ENCODE measurements at places on chromosomes 3 and 15. TPM values are rescaled to one million over a fixed set of nuclear protein-coding genes. Genes with fewer than 3 reads are reported as not detected.

DNA sequence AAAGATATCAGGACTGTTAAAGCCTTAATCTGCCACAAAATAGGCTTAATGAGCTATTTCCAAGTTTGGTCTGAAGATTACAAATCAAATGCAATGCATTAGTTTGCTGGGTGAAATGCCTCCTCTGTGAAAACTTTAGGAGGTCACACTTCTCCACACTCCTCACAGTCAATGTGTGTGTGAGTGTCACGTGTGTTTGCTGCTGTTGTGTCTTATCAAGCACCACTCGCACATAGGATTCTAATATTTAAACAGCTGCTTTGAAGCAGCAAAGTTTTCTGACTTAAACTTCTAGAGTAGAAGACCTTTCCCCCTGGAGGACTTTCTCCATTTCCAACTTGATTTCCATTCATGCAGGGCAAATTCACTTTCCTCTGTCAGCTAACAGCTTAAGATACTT is 203.2 kb upstream of the PEX5L start:
- DNase-seq, result no peak

DNA sequence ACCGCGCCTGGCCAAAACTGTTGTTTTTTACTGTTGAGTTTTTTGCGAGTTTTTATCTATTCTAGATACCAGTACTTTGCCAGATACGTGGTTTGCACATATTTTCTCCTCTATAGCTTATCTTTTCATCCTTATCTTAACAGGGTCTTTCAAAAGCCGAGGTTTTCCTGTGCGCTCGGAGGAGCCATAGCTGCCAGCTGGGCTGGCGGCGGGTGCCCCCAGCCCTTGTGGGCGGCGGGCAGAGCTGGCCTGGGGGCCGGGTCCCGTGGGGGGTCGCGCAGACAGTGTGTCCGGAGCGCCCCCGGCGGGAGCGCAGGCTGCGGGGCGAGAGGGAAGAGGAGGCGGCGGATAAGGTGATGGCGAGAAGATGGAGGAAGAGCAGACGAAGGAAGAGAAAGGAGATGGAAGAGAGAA is 11.1 kb upstream of the EIF4A2 start:
- DNase-seq, result no peak

GRCh38 chr15:31811641-31812040 is 218.7 kb upstream of the CHRNA7 start:
- no peak for DNase-seq

The ISLR2 gene
- total RNA-seq, result not detected

GRCh38 chr3:56878074-56878473 is 76.3 kb upstream of the ARHGEF3 start:
- DNase-seq, result no peak

The APOD gene
- total RNA-seq, result 0.83 TPM

DNA sequence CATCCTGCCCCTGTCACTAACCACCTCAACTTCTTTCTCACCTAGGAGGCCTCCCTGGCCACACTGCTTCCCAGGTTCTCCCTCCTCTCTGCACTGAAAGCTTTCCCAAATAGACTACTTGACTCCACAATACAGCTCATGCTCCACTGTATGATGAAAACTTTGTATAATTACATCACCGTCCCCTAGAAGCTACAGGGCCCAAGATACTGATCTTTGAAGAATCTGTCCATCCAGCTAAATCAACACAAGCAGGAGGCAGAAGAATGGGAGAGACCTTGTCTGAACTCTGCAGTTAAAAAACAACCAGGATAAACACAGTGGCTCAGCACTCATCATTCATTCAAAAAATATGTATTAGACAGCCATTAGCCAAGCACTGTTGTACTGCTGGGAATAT is 26.4 kb upstream of the RPS17 start:
- DNase-seq, result no peak

The GOLGA8H gene
- 0.70 TPM for total RNA-seq

The CKMT1B gene
- 19.0 TPM for total RNA-seq

GRCh38 chr15:98150084-98150483 is 189.6 kb downstream of the ARRDC4 start:
- DNase-seq, result no peak

DNA sequence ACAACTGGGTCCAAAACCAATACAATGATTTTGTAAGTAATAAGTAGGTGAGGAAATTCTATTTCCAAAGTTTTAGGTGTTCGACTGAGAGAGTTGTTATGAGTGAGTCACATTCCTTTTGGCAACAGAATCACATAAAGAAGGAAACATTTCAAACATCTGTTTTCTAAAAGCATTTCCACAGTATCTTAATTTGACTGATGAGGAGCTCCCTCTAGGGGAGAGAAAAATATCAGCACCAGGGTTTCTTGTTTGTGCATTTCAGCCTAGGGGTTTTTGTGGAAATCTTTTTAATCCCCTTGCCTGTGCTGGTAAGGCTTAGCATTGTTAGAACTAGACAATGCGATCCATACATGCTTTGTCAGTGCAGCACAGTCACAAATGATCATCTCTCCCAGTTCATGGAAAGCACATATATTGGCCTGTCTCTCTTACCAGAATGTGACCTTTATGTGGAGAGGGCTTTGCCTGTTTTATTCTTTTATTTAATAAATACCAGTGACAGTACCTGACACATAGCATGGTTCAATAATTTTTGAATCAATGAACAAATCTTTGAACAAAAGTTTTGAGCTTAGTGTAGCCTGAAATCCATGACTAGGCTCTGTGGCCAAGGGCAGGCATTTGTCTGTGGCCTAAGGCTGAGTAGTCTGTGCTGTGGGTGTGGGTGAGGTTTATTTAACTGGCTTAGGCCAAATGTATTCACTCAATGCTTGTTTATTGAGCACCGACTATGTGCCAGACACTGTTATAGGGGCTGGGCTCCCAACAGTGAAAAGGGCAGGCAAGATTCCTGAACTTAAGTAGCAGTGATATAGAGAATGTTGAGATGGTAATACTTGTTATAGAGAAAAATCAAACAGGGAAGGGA is 21.1 kb upstream of the IQCF6 start:
- peak; percentile 77 for DNase-seq

DNA sequence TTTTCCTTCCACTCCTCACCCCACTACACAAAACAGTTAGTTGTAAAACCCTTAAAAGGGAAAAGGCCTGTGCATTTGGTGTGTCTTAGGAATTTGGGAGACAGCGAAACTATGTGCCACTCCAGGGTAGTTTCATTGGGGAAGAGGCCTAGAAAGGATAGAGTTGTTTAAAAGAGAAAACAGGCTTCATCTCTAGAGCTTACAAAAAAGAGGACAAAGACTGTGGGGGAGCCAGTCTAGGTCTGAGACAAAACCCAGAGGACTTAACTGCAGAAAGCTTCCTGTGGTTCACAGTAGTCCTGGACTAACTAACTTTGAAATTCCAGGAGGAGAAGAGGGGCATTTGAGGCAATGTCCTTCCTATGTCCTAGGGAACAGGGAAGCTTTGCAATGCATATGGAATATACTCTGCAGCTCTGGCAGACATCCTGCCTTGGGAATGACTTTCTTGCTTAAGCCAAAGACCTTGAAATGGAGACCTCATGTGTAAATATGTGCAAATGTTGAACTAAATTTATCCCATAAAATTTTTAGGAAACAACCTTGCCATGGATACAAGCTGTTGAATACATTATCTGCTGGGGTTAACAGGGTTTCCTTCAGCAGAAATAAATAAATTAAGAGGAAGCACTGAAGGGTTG is 159.4 kb downstream of the LSAMP start:
- no peak for DNase-seq

GRCh38 chr3:190458040-190458439 is 8.3 kb upstream of the TMEM207 start:
- peak; percentile 2 for DNase-seq

- no peak for DNase-seq
Measured at GRCh38 chr15:96023081-96023480, 307.4 kb upstream of the NR2F2 start.

- peak; percentile 23 for DNase-seq
Measured at GRCh38 chr15:29857221-29857789, 35.0 kb upstream of the TJP1 start.

DNA sequence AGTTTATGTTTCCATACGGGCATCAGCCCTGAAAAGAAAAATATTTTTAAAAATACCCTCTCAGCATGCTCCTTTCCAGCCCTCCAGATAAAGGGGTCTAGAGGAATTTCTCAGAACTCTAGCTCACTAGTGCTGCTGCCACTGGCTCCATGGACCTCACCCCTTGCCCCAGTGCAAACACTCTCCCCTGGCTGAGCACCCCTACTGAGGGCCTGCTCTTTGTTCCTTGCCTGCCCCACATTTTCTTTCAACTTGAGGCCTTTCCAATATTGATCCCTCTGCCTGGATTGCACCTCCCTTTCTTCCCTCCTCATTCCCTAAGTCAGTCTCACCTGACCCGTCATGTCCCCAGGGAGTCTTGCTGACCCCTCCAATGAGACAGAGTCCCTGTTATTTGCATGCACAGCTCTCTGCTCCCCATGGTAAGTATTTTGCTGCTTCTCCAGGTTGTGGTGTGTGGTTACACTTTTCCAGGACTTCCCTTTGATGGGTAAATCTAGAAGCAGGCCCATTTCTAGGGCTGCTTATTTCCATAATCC is 196.5 kb downstream of the EPHB1 start:
- no peak for DNase-seq

- no peak for DNase-seq
Measured at GRCh38 chr3:835096-835495, 257.7 kb upstream of the CNTN6 start.

The PLD1 gene
- total RNA-seq, result 14.8 TPM

DNA sequence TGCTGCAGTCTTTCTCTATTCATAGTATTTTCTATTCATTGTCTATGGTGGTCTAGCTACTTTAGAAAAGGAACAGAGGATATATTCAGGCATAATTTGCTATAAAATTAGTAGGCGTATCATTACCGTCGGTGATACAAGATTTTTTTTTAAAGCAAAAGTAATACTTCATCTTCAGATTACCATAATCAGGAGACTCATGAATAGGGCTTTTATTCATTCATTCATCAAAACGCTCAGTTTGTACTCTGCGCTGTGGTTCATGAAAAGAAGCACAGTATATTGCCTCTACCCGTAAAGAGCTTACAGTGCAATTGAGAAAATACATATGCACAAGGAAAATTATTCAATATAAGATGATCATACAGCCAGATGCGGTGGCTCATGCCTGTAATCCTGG is 136.7 kb upstream of the CHRM5 start:
- DNase-seq, result no peak

GRCh38 chr15:79431636-79432344 is at the start of gene MINAR1:
TSS of gene MINAR1 (plus strand) at chr15:79432336. CDS start at chr15:79456148, 23,812 bp downstream.
- no peak for DNase-seq

DNA sequence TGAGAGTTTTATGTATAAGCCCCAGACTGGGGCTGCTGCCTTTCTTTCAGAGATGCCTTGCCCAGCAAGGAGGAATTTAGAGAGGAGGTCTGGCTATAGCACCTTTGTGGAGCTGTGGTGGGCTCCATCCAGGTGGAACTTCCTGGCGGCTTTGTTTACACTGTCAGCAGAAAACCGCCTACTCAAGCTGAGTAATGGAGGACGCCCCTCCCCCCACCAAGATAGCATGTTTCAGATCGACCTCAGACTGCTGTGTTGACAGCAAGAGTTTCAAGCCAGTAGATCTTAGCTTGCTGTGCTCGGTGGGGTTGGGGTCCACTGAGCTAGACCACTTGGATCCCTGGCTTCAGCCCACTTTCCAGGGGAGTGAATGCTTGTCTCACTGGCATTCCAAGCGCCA is 155.6 kb downstream of the STXBP5L start:
- no peak for DNase-seq

DNA sequence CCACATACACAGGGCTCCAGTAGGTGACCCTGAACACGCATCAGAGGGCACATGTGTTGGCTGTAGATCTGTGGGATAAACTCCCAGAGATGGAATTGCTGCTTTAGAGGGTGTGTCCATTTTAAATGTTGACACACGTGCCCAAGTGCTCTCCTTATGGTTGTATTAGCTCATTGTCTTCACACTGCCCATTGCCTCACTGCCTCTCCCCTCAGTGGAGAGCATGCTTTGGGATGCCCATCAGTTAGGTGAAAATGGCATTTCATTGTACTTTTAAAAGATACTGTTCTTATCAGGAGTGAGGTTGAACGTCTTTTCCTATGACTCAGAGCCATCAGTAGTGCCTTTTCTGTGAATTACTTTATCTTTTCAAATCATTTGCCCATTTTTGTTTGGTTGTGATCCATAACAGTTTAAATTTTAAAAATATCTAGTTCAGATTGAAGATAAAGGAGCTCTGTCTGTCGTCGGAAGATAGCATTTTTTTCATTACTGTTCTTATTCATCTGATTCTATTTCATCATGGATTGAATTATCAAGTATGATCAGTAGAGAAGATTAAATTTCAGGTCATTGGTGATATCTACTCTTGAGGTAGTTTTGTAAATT is 120.7 kb downstream of the CHDH start:
- no peak for DNase-seq

GRCh38 chr3:124260206-124260915 is 268.4 kb upstream of the ROPN1 start:
- peak; percentile 69 for DNase-seq

GRCh38 chr3:4416427-4416945 is 50.6 kb downstream of the SUMF1 start:
- DNase-seq, result no peak

DNA sequence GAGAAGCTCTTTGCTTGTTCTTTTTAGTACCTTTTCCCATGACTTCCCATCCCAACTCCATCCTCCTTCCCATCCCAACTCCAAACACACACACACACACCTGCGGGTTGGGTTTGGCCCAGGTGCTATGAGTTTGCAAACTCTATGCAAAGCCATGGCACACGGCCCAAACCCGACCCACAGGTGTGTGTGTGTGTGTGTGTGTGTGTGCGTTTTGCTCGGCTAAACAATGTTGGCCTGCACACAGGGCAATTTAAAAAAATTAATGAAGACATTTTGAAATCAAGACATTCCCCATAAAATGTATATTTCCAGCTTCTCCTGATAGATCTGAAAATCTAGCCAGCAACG is 103.7 kb upstream of the TLE3 start:
- DNase-seq, result no peak

DNA sequence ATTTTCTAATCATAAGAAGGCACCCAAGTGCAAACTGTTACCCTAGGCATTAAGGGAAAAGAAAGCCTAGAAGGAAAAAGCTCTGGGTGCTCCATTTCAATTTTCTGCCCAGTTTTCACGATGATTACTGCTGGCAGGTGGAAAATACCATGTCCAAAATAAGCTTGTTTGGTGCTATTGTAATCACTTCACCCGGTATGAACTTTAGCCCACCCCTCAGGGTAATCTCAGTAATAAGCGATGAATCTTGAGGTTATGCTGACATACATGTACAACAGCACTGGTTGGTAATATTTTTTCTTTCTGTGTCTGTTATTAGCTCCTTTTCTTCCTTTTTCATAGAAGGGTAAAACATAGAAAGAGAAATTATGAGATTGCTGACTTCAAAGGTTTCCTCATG is 88.6 kb upstream of the MEX3B start:
- DNase-seq, result no peak

The PPM1L gene
- total RNA-seq, result 1.7 TPM

GRCh38 chr3:196096382-196096953 is 14.6 kb upstream of the TFRC start:
- no peak for DNase-seq

The TRH gene
- total RNA-seq, result not detected

The DISP2 gene
- total RNA-seq, result 1.8 TPM

Data from MCF 10A (cell line).